ENCODE measurements at places on chromosomes 12 and 14. TPM values are rescaled to one million over a fixed set of nuclear protein-coding genes. Genes with fewer than 3 reads are reported as not detected.
A peak's percentile ranks its signal among the peaks of the same experiment; 100 is the strongest.

- H3K36me3 ChIP-seq = no peaks in the 10 kb centered on the region
- no peak for DNase-seq
- no peak overlapping the region for H3K4me3 ChIP-seq
These were observed 58.9 kb upstream of the RESF1 start for GRCh38 chr12:31900271-31900670.

The DEGS2 gene
- 0.18 TPM for total RNA-seq

GRCh38 chr12:86044396-86044795, 170.3 kb downstream of the NTS start:
- no peak for DNase-seq
- H3K4me3 ChIP-seq = no peak overlapping the region
- no peaks in the 10 kb centered on the region for H3K36me3 ChIP-seq
- H3K27me3 ChIP-seq = no peaks in the 10 kb centered on the region
- H3K4me1 ChIP-seq = no peaks in the 10 kb centered on the region

- no peaks in the 10 kb centered on the region for H3K4me1 ChIP-seq
- no peak overlapping the region for H3K4me3 ChIP-seq
- H3K27me3 ChIP-seq = no peaks in the 10 kb centered on the region
- H3K27ac ChIP-seq = no peak overlapping the region
These were observed 13.6 kb downstream of the BCL7A start for GRCh38 chr12:122035292-122035691.

DNA sequence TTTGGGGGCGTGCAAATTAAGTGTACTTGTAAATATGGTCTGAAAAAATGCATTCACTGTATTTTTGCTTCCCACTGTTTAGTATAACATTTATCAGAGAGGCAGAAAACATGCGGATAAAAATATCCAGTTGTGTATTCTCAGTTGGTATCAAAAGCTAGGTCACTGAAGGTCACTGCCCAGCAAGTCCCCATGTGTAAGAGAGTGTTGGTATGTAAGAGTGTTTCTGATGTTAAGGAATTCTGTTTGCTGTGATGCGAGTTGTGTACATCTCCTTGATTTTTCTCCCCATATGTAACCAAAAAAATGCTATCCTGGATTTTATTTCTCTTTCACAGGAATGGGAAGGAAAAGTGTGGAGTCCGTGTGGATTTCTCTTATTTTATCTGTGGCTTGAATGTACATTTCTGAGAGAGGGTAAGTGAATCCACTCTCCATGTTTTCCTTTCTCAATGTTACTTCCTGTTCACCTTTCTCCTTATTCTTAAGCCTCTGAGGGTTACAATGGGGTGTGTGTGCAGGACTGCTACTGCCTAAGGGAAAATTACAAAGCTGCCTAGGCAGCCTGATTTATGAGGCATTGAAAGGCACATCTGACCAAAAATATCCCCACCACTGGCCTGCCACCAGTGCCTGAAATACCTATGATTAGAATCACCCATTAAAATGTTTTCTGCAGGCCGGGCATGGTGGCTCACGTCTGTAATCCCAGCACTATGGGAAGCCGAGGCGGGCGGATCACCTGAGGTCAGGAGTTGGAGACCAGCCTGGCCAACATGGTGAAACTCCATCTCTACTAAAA, 97.9 kb upstream of the USP44 start:
- H3K36me3 ChIP-seq = no peaks in the 10 kb centered on the region
- H3K27ac ChIP-seq = no peak overlapping the region
- peaks cover 3% of the 10 kb centered on the region for H3K4me1 ChIP-seq
- no peak overlapping the region for H3K4me3 ChIP-seq

The SERPINA12 gene
- total RNA-seq = not detected

The ADGRD1 gene
- 1.6 TPM for total RNA-seq

GRCh38 chr12:119207063-119207560, 28.4 kb downstream of the HSPB8 start:
- H3K27ac ChIP-seq = no peak overlapping the region
- H3K36me3 ChIP-seq = no peaks in the 10 kb centered on the region
- H3K4me3 ChIP-seq = no peak overlapping the region

GRCh38 chr12:89247541-89247942, 104.8 kb downstream of the DUSP6 start:
- H3K27me3 ChIP-seq = no peaks in the 10 kb centered on the region
- no peak overlapping the region for H3K4me3 ChIP-seq
- H3K4me1 ChIP-seq = no peaks in the 10 kb centered on the region
- H3K36me3 ChIP-seq = no peaks in the 10 kb centered on the region

GRCh38 chr12:91191513-91192111, 9.0 kb upstream of the DCN start:
- no peak overlapping the region for H3K27ac ChIP-seq
- H3K36me3 ChIP-seq = no peaks in the 10 kb centered on the region
- H3K4me1 ChIP-seq = no peaks in the 10 kb centered on the region

DNA sequence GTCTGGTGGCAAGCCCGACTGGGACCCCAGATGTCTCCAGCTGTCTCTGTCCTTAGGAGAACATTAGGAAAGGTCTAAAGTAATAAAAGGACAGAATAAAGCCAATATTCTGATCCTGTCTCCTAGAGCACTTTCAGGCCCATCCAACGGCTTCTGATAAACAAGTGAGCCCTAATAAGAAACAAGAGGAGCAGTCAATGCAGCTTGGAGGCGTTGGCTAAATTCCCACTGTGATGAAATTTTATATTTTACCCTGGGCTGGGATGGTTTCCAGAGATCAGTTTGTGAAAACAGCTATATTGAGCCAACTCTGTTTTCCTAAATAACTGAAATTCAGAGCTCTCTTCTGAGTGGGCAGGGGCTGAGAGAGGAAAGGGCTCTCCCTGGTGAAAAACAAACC, 55.5 kb upstream of the SRRM4 start:
- no peak overlapping the region for H3K4me3 ChIP-seq
- DNase-seq = no peak
- H3K27me3 ChIP-seq = peaks cover 65% of the 10 kb centered on the region

DNA sequence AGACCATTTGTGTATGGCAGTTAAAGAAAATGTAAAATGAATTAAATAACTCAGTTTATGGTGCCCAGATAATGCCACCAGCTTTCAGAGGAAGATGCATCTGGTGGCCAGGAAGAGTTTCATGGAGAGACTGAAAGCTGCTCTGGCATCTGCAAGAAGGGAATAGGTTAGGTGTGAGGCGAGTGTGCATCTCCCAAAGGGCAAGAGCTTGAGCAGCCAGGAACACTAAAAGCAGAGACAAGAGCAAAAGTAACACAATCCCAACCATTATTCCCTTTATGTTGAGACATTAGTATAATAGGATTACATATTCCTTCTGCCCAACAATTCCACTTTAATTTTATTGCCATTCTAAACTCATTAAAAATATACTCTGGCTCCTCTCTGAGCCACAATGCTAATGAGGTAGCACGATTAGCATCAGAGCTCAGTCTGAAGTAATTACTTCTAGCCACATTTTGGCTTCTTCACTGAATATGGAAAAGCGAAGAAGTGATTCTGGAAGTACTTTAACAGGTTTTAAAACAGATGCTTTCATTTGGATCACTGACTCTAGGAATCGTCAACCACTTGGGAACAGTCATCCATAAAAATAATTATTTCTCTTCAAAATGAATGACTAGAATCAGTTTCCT, 309.4 kb upstream of the TMTC1 start:
- DNase-seq = no peak
- no peaks in the 10 kb centered on the region for H3K27me3 ChIP-seq
- no peaks in the 10 kb centered on the region for H3K36me3 ChIP-seq
- H3K4me3 ChIP-seq = no peak overlapping the region
- no peak overlapping the region for H3K27ac ChIP-seq

The TPPP2 gene
- total RNA-seq = 0.70 TPM

GRCh38 chr14:74941676-74942097, 13.7 kb downstream of the PGF start:
- DNase-seq = no peak
- H3K27ac ChIP-seq = peak overlapping the region; percentile 24
- no peaks in the 10 kb centered on the region for H3K36me3 ChIP-seq
- H3K4me1 ChIP-seq = no peaks in the 10 kb centered on the region
- no peak overlapping the region for H3K4me3 ChIP-seq
- H3K27me3 ChIP-seq = no peaks in the 10 kb centered on the region

DNA sequence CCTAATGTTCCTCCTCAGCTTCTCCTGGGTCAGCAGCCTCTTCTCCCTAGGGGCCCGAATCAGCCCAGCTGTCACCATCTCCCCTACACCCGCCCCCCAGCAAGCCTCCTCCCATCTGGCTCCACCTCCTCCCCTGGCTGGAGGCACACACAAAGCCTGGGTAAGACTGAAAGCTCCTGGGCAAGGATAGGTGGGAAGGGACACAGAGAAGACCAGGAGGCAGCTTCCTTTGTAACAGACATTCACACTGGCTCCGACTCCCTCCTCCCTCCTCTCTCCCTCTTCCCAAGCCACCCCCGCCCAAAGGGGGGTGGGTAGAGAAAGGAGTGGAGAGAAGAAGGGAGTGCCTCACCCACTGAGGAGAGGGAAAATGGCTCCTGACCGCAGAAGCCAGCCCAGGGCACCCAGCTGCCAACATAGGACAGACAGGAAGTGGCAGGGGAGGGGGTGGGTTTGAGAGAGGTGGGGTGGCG, 4.0 kb downstream of the CHD4 start:
- DNase-seq = peak; percentile 67
- peaks cover 70% of the 10 kb centered on the region for H3K36me3 ChIP-seq
- H3K27ac ChIP-seq = peak overlapping the region; percentile 59
- no peaks in the 10 kb centered on the region for H3K27me3 ChIP-seq
- no peak overlapping the region for H3K4me3 ChIP-seq

GRCh38 chr12:97944576-97944975, 482.0 kb downstream of the RMST start:
- H3K27me3 ChIP-seq = no peaks in the 10 kb centered on the region
- H3K4me1 ChIP-seq = no peaks in the 10 kb centered on the region
- DNase-seq = no peak
- no peak overlapping the region for H3K4me3 ChIP-seq

DNA sequence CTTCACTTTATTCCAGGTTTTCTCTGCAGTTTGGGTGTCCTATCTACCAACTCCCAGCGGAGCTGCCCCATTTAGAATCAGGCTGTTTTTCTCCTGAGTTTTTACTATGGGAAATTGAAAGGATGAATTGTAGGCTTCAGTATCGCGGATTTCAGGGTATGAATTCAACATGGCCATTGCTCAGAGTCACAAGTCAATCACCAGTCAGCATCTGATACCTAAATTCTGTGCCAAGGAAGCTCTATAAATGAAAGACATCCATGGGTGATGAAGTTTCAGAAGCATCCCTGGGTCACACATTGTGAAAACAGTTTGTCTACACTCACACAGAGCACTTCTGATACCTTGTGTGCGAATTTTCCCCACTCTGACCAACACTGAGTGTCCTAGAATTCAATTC, 35.8 kb upstream of the YY1 start:
- no peak for DNase-seq
- no peaks in the 10 kb centered on the region for H3K27me3 ChIP-seq
- no peaks in the 10 kb centered on the region for H3K4me1 ChIP-seq

The OTX2 gene
- 329 TPM for total RNA-seq

GRCh38 chr14:42628602-42629001, 1021.9 kb downstream of the LRFN5 start:
- no peak overlapping the region for H3K27ac ChIP-seq
- no peaks in the 10 kb centered on the region for H3K27me3 ChIP-seq
- no peaks in the 10 kb centered on the region for H3K4me1 ChIP-seq
- no peak for DNase-seq
- no peaks in the 10 kb centered on the region for H3K36me3 ChIP-seq

DNA sequence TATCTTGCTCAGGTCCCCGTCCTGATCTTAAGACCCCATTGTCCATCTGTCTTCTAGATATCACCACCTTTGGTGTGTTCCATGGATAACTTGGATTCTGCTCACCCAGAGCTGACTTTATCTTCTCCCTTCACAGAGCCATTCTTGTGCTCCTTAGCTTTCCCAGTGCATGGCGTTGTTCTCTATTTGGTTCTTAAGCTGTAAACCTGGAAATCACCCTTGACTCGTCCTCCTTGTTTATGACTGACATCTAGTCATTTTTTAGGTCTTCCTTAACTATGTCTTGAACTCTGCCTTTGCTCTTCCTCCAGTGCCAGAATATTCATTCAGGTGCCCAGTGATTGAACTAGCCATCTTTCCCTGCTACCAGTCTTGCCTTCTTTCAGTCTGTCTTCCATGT, 11.7 kb downstream of the STK38L start:
- H3K4me3 ChIP-seq = no peak overlapping the region
- no peaks in the 10 kb centered on the region for H3K27me3 ChIP-seq
- H3K4me1 ChIP-seq = no peaks in the 10 kb centered on the region
- no peak for DNase-seq

The PELI2 gene
- 5.9 TPM for total RNA-seq

All from endodermal cell (in vitro differentiated cells).